ENCODE measurements at places on chromosomes 3 and 15.
A peak's percentile ranks its signal among the peaks of the same experiment; 100 is the strongest.

DNA sequence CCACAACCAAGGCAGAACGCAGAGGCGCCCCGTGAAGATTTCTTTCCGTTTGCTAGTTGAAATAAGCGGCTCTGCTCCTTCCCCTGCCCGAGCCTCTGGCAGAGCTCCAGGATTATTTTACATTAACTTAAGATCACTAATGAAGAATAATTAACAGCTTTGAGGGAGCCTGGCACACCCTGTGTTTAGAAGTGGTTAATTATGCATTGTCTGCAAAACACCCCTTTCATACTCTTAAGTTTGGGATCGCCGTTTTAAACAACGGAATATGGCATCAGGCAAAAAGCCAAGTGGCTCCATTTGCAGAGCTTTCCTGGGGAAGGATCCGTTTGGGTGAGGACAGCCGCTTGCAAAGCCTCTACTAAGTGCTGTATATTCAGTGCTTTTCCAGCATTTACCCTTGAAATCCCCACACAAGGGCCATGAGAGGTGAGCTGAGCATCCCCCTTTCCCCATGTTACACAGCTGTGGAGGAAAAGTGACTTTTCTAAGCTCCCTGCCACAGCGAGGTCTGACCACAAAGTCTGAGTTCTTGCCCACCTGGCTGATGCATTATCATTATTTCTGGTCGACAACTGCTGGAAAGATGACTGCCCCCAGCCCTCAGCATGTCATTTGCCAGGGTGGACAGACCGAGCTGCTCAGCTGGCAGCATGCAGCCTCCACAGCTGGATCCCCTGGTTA, 33.9 kb downstream of the IQSEC1 start:
- DNase-seq, result no peak

DNA sequence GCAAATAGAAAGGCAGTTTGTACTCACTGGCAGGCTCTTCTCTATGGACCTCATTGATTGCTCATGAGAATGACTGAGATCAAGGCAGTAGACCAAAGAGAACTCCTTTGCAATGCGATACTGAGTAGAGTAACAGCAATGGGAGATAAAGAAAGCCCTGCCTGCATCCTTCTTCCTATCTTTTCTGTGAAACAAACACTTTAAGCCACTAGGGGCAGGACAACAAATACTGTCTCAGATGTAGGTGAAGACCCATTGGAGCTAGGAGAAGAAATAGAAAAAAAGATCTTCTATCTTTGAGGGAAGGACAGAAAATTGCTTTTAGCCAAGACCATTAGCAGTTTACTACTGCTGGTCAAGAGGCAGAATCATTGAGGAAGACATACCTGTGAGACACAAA, 117.6 kb upstream of the IGSF10 start:
- DNase-seq, result no peak

DNA sequence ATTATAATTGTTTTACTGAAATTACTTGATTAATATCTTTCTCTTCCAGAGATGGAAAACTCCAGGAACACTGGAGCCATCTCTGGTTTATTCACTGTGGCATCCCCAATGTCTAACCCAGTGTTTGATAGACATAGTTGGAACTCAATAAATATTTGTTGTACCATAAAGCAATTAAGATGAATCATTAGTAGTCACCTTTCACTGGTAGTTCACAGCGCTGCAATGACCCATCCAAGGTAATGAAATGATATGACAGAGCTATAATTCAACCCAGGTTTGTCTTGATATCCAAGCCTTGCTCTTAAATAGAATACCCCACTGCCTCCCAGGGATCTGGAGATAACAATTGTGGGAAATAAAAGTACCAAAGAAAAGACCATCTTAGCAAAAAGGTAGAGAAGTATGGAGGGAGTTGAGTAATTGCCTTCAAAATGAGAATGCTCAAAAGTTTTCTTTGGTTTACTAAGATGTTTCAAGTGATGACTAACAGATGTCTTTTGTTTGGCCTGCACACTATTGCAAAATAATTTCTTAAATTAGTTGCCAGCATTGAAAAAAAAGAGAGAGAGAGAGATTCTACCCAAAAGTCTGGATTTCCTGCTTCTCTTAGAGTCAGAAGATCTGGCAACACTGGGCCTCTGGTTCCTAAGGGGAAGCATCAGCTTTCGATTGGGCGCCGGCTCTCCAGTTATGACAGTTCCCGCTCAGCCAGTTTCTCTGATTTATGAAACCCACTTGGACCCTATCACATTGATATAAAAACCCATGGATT, 348.5 kb downstream of the ERC2 start:
- DNase-seq, result peak; percentile 60

DNA sequence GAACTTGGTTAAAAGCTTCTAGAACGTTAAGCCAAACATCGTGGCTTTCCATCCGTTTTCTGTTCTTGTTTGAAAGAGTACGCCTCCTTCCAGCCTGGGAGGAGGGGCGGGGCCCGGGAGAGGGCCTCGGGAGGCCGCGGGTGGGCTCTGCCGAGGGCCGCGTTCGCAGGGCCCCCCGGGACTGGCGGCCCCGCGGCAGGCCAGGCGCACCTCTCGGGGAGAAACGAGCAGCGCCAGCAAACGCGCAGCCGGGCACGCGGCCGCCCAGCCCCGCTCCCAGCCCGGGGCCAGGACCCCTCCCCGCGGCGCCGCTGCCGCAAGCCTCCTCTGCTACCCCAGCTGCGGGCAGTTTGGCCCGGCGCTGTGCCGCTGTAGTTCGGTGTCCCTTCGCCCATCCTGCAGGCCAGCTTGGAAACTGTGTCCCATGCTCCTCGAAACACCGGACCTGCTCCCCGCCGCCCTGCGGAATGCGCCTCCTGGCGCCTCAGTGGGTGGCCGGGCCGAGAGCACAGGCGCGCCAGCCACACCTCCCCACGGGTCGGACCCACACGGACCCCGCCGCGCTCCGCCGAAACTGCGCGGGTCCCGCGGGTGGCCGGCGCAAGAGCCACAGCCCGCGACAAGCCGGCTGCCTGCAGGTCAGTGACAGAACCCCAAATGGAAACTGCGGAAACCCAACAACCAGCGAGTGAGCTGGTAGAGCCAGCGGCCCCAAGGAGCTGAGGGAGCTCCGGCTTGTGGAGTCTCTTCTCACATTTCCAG, 2.3 kb downstream of the OCA2 start:
- no peak for DNase-seq

GRCh38 chr3:183123891-183124290, 24.6 kb upstream of the MCCC1 start:
- no peak for DNase-seq

GRCh38 chr15:57559875-57560274, 31.8 kb upstream of the MYZAP start:
- DNase-seq, result no peak

DNA sequence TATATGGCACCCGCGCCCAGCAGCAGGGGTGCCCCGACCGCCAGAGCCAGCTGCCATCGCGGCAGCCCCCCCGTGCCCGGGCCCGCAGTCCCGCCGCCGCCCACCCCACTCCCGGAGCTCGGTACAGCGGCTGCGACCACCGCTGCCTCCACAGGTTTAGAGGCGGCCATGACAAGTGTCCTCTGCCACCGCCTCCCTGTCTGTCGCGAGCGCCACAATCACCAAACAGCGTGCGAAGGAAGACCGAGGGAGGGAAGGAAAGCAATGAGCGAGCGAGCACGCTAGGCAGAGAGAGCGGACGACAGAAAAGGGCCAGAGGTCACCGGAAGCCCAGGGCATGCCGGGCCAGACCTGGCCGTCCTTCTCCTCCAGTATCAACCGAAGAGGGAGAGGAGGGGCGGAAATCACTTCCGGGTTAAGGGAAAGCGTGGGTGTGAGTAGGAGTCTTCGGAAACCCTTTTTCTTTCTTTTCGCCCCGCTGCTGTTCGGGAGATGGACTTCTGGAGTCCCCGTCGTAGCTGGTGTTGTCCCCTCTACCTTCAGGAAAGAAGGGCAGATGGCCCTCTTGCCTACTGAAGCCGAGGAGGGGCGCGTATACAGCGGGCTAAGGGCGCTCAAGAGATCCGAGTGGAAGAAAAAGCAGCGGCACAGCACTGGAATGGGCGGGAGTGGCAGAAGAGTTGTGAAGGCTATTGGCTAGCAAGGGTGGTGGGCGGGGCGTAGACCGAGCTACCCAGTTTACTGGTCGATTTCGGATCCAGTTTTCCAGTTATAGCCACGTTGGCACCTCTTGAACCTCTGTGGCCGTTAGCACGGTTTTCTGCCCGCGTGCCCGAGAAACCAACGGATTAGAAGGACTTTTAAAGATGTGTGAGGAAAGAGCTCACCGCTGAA, at the start of the genes LNP1 and TOMM70:
LNP1 (plus strand) TSS at position 760 of the 894 bp plus-strand sequence. CDS start 28,191 bp downstream, outside the sequence.
TOMM70 (minus strand) TSS at position 310 of the 894 bp plus-strand sequence; CDS start at position 170, 140 bp downstream.
- DNase-seq, result peak; percentile 90

DNA sequence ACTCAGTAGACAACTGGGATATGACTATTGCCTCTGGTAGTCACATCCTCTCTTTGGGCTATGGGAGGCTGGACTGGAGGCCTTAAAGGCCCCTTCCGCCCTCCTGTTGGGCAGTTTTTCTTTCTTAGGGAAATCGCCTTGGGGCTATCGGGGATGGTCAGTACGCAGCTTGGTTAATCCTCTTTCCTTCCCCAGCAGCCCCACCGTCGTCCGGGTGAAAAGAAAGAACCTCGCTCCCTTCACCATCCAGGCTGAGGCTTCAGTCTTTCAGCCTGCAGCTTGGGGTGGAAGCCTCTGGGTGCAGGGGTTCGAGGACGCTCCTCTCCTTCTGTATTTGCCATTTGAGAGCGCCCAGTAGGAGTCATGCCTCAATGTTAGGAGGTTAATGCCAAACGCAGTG, 641 bp upstream of the ST6GAL1 start:
- DNase-seq, result no peak

GRCh38 chr3:47984075-47984728, 32.0 kb downstream of the MAP4 start:
- peak; percentile 55 for DNase-seq

GRCh38 chr15:60563539-60564404, 84.8 kb upstream of the ICE2 start:
- no peak for DNase-seq

DNA sequence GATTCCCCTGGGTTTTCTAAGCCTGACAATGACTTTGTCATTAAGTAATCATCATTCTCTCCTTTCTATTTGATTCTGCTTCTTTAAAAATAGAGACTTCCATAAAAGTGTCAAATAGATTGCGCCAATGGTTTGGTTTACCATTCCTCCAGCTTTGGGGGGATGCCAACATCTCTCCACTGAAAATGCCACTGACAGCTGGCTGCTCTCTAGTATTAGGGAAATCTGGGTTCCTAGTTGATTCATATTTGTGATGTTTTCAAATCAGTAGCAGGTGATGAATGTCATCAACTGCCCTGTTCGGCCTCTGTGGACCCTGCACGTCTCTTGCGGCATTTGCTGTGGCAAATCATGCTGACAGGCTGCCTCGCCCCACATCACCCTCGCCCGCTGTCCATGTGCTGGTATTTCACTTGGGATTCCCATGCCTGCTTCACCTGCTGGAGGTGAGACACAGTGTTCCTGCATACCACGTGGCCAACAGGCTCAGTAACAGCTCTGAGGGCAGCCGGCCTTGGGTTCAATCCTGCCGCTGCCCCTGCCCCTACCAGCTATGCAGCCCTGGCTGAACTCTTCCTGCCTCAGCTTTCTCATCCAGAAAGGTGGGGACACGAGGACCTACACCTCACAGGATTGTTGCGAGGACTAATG, 28.1 kb downstream of the ZXDC start:
- no peak for DNase-seq

- DNase-seq, result peak; percentile 10
Measured at GRCh38 chr3:47475029-47475569, 642 bp downstream of the SCAP start.

GRCh38 chr3:169591983-169592644, 71.4 kb downstream of the MECOM start:
- DNase-seq, result no peak

GRCh38 chr15:39181056-39181747, 399.7 kb upstream of the THBS1 start:
- DNase-seq, result no peak

DNA sequence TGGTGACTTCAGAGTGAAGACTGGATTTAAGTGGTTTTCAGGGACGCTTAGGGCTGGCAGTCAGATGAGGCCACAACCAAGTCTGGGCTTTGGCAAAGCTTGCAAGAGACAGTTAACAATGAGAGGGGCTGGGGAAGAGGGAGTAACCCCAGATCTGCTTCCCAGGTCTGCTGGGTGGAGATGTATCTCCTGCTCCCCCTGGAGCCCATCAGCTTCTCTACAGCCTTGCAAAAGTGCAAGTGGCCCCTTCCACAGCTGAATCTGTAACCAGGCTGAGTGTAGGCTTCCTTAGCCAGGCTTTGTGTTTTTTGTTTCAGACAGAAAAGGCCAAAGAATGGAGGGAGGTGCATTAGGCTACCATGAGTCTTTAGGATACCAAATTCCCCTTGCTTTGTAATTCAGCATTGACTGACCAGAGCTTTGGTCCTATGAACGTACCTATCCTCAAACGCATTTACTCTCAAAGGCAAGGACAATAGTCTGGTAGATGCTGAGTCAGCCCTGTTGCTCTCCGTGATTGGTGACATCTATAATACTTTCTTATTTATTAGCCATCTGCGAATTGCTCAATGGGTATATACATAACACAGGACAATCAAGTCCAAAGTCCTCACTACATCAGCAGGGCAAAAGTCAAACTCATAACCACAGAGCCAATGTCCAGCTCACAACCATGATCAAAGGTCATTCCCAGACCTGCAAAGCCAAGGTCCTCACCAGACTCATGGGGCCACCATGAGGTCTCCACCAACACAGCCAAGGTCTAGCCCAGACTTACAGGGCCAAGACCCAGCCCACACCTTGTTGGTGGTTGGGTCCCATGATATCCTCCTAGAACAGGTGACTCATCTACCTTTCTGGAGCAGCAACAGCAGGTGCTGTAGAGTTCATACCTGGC, 17.1 kb downstream of the CCDC13 start:
- DNase-seq, result no peak

GRCh38 chr3:82236257-82236656, 474.8 kb upstream of the GBE1 start:
- DNase-seq, result no peak

DNA sequence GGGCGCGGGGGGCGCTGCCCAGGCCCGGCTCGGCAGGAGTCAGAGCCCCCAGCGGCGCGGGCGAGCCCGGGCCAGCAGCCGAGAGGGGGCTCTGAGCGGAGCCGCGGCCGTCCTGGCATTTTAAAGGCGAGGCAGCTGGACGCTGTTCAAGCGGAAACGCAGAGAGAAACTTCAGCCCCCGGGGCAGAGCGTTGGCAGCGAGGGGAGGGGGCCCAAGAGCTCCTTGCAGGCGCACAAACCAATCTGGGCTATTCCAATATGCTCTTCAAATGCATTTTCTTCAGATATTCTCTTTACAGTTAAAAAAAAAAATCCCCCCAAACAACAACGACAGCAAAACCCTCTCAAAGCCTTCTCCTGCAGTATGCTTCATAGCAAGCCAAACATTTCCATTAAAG, at the start of gene CTXND1:
CTXND1 (minus strand) TSS at position 93 of the 398 bp plus-strand sequence. CDS start 50,264 bp downstream, outside the sequence.
- no peak for DNase-seq

GRCh38 chr3:112815981-112816380, 30.7 kb downstream of the CD200R1L start:
- DNase-seq, result no peak

- DNase-seq, result no peak
Measured at GRCh38 chr3:151203051-151203420, at the start of gene GPR171. GPR171 (minus strand) TSS chr3:151203216; CDS start chr3:151199386, 3,830 bp downstream.

All from GM04504 (cell line).